ENCODE measurements at places on chromosomes 2 and 18.
A peak's percentile ranks its signal among the peaks of the same experiment; 100 is the strongest.

GRCh38 chr2:86807468-86808275, 17.0 kb upstream of the CD8A start:
- DNase-seq: peak; percentile 56

DNA sequence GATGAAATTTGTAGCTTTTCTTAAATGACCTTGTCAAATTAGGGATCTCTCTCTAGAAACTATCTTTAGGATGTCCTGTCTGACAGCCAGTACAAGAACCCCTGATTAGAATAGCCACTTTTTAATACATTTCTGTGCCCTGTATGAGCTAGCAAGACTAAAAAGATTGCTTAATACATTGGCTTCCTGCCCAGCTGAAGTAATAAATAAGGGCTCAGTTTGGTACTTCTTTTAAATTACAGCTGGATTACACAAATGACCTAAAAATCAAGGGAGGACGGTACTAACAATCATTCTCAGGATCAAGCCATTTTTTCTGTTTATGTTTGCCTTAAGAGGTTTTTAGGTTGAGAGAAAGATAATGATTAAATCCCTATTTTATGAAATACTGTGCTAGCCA, 11.6 kb upstream of the OLA1 start:
- DNase-seq: no peak

DNA sequence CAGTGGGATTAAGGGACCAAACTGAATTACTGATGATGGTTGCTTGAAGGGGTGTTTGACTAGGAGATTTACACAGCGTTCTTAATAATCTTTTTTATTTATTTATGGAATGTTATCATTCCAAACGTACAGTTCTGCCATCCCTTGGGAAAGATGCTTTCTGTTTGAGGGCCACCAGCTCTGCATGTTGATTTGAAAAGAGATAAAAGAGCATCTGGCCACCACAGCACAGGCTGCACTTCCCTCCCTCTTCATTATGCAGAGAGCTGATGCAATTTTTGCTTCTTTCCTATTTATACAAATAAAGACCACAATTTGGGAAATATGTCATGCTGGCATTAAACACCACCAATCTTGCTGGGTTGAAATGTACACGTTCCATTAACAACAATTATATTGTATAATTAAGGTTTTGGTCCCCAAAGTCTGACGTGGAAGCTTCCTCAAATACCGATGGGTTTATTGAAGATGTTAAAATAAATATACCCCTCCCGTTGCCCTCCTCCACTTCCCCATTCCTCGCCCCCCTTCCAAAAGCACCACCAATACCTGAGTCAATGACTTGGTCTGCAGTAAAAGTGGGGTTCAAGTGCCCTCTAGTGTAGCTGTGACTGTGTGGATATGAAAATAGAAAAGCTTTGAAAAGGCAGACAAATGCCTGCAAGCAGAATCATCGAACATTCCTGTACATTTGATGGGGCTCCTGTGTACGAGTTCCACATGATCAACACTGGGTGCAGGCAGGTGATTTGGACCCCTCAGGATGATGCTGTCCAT, 211.9 kb downstream of the HRH4 start:
- no peak for DNase-seq

- DNase-seq: no peak
These were observed 25.6 kb upstream of the RPE start for GRCh38 chr2:209976698-209977385.

GRCh38 chr2:230798769-230799399, 65.9 kb upstream of the ITM2C start:
- no peak for DNase-seq

DNA sequence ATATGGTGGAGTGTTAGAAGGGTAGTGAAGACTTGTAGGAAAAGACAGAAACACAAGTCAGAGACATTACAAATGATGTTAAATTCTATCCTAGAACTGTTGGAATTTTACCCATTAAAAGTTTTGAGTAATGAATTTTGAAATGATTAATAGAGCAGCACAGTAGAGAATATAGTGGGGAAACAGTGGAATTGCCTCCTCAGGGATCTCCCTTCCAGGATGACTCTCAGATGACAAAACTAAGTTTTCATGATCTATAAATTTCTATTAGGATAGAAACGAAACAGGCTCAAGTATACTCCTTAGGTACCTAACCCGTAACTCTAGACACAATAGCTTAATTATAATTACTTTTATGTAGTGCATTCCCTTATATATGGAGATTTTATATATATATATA, 86.7 kb downstream of the DPP4 start:
- no peak for DNase-seq

DNA sequence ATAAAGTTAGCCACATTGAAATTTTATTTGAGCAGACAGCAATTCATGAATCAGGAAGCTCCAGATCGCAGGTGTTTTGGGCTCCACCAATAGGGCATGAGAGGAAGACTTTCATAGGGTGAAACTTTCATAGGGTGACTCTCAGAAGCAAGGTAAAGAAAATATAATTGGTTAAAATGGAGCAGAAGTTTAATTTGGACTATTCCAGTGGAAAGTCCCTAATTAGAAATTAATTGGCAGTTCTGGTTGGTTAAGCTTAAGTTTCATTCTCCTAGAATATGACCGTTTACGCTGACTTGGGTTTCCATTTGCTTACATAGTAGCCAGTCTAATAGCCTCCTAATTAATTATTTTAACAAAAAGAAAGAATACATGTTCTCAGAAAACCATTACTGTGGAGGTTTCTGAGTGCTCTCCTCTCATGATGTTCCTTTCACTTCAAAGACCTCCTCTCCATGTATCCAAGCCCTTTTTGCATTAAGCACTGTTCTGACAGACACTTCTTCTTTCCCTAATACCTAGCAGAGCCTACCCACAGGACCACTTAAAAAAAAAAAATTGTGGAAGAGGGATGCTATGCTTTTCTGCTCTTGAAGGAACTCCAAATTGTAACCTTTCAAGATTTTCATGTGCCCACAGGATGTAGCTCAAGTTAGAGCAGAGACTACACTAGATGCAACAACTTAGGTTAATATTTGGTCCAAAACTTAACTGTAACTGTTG, 99.1 kb downstream of the MREG start:
- DNase-seq: no peak

All from stimulated activated CD8-positive, alpha-beta memory T cell treated with anti-CD3 and anti-CD28 coated beads, Interleukin-12 subunit alpha, Interleukin-12 subunit beta, amount 100 ng/mL, for 4 hours (primary cell).